Natural killer cell (primary cell): ENCODE measurements at places on chromosomes 13 and 19.

DNA sequence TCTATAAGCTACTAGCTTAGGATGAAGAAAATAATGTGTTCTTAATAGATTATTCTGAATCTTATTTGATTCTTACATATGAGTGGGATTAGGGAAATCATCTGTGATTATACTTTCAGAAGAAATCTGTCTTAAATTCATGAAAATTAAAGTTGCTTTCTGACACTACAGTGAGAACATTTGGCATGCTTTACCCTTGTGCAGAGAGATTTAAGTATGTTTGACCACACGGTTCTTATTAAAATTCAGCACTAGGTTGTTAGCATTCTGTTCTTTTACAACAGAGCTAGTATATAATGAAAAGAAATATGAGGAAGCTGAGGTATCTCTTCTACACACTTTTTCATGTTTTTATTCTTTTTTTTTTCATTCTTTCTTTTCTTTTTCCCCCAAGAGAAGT is 2723.9 kb downstream of the PCDH9 start:
- no peak for DNase-seq

- no peak for DNase-seq
Observed at GRCh38 chr19:3066482-3067049, 4.3 kb upstream of the TLE5 start.

DNA sequence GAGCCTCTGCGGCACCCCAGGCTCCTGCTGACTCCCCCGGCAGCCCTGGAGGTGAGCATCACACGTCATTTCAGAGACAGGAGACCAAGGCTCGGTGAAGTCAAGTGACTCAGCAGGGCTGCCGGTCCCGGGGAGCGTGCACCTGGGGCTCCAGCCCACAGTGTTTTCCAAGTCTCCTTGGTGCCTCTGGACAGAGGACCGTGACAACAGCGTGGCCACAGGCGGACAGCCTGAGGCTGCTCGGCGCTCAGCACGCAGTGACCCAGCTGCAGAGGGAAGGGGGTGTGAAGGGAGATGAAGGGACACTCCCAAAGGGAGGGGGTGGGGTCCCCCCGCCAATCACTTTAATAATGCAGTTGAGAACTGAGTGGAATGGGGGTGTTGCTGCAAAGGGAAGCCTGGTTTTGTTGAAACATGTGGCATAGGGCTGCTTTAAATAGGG is 17.5 kb upstream of the ASPDH start:
- no peak for DNase-seq

- DNase-seq, result no peak
Observed at GRCh38 chr13:40635315-40635995, 31.0 kb downstream of the FOXO1 start.

DNA sequence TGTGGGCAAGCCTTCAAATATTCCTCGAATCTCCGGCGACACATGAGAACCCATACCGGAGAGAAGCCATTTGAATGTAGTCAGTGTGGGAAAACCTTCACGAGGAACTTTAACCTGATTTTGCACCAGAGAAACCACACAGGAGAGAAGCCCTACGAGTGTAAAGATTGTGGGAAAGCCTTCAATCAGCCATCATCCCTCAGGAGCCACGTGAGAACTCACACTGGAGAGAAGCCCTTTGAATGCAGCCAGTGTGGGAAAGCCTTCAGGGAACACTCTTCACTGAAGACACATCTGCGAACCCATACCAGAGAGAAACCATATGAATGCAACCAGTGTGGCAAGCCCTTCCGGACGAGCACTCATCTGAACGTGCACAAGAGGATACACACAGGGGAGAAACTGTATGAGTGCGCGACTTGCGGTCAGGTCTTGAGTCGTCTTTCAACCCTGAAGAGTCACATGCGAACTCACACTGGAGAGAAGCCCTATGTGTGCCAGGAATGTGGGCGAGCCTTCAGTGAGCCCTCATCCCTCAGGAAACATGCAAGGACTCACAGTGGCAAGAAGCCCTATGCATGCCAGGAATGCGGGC is 28.8 kb downstream of the ZNF333 start:
- DNase-seq, result no peak

GRCh38 chr13:29453617-29454011 is 141.9 kb downstream of the SLC7A1 start:
- DNase-seq, result no peak

DNA sequence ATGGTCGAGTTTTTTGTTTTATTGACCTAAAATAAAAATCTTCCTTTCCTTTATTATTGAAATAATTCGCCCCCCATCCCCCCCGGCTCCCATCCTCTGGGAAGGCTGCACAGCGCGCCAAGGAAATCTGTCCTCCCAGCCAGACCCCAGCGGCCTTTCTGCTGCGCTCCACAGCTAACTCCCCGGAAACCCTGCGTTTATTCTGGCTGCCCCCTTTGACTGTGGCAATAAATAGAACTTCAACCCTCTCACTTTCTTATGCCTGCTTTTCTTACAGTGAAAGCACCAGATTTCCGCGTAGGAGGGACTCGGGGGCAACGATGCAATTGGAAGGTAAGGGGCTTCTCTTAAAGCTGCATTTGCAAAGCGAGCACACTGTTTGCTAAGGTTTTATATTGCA is 9.7 kb upstream of the C19orf12 start:
- DNase-seq, result no peak
